ENCODE measurements at places on chromosomes 3 and 15.

DNA sequence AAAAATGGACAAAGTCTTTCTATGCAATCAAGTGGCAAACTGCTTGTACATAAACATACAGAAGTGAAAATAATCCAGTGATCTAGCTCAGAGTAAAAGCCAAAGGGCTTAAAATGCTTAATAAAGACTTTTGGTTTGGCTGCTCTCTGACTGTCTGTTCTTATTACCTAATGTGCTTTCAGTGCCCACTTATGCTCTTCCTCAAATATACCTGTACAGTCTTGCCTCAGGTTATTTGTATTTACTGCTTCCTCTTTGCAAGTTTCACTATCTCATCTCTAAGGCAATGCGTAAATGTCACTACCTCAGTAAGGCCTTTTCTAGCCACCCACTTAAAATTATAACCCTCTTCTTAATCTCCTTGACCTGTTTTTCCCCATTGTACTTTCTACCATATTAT, 171.8 kb downstream of the EPHA6 start:
- DNase-seq = no peak

- no peak for DNase-seq
Measured at GRCh38 chr15:67072958-67073357, 7.6 kb downstream of the SMAD3 start.

- DNase-seq = no peak
Measured at GRCh38 chr3:50936389-50936788, 261.7 kb downstream of the DOCK3 start.

DNA sequence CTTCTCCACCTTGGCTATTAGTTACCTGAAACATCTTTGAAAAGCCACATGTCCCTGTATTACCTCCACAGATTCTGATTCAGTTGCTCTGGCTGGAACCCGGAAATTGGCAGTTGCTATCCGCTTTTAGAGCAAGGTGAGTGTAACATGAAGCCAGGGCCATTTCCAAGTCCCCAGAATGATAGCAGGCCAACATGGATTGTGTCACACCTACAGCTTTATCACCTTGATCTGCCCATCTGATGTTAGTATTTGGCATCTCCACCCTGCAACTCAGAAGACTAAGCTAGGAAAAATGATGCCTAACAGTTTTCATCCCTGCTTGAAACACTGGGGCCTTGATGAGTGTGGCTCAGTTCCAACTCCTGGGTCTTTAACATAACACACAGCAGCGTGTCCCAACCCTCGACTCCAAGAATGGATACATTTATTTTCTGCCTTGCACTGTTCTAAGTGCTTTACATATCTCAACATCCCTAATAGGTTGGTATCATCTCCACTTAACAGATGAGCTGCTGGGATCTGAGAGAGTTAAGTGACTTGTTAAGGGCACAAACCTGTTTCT, 21.3 kb upstream of the NUDT16 start:
- no peak for DNase-seq

DNA sequence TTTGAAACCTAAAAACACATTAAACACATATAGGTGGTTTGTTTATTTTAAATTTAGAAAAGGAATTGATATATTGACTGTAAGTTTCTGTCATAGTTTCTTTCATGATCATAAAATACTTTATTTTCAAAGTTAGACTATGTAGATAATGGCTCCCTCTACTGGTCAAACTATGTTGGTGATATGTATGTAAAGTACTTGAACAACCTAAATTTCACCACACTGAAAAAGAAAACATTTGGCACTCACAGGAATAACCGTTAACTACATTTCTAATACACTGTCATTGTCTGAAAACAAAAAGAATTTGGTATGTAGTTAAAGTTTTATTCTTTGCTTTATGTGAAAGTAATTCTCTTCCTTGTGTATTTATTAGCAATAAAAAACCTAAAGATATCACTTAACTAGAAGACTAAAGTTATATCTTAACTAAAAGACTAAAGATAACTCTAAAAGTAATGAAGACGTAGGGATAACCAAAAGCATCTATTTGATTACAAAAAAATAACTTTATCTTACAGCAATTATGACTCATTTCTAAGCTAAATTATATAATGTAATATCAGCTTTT, 427.5 kb downstream of the VGLL3 start:
- no peak for DNase-seq

GRCh38 chr3:144763878-144764454, 792.3 kb downstream of the DIPK2A start:
- no peak for DNase-seq

GRCh38 chr3:157279237-157279636, 119.3 kb upstream of the CCNL1 start:
- no peak for DNase-seq

DNA sequence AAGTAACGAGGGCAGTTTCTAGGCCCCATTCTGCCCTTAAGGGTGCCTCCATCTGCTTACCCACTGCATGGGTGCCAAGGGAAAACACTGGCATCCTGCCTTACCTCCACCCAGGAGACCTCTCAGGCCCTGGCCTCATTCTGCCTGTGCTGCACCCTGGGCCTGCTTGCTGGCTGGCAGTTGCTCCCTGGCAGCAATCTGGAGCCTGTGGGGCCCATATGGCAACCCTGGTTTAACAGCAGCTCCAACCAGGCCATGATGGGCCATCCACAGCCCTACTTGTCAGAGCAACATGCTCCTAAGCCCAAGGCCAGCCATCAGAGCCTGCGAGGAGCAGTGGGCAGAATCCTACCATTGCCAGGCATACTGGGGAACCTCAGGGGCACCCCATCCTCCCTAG, 3.7 kb downstream of the C3orf18 start:
- no peak for DNase-seq

DNA sequence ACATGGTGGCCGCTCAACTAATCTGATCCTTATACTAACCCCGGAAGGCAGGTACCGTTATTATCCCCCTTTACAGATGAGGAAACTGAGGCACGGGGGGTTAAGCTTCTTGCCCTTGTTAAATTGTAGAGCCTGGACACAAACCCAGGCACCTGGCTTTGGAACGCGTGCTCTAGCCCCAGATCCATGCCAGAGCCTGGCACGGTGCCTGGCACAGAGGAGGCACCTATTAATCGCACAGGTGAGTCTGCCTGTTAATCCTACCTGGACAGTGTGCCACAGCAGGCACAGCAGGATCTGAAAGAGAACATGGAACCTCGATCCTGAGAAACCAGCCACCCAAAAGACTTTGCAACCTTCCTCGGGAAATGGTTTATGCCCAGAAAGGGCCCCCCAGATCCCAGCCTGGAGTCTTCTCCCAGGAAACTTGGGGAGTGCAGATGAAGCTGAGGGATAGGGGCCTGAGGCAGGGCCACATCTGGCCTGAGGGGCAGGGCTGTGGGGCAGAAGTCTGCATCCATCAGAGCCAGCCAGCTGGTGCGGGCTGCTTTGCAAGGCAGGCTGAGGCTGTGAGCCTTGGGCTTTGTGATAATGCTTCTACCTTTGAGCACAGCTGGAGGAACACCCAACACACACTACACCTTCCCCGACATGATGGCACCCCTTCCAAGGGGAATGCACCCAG, 55.3 kb upstream of the SLC6A1 start:
- no peak for DNase-seq

DNA sequence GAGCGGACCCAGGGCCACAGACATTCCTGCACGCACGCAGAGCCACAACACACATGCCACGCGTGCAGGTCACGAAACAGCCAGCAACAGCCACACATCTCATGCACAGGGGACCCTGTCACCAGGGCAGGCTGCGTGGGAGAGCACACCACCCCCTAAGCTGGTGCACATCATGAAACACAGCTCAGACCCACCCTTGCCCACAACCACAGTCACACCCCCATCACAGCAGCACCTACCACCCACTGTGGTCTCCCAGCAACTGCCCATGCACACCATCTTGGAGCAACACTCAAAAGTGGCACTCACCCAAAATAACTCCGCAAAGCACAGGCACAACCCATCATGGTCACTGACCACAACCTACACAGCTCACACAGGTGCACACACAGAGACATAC, 75.7 kb downstream of the OCA2 start:
- DNase-seq = no peak

- no peak for DNase-seq
Measured at GRCh38 chr3:24550588-24550987, 55.9 kb upstream of the THRB start.

GRCh38 chr15:31526916-31527690, 200.5 kb downstream of the KLF13 start:
- no peak for DNase-seq

DNA sequence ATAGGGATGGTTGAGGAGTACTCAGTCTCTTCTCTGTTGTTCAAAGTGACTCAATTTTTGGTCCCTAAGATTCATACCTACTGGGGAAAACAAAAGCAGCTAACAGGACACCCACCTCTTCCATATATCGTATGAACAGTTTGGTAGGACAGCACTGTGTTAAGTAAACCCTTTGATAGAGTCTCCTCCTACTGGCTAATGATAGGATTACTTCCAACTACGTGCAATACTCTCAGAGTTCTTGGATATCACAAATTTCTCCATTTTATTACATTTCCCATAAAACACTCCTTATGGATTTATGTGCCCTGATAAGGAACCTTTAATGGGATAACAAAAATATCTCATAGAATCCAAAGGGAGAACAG, 200.2 kb upstream of the GOLGA6L4 start:
- no peak for DNase-seq

DNA sequence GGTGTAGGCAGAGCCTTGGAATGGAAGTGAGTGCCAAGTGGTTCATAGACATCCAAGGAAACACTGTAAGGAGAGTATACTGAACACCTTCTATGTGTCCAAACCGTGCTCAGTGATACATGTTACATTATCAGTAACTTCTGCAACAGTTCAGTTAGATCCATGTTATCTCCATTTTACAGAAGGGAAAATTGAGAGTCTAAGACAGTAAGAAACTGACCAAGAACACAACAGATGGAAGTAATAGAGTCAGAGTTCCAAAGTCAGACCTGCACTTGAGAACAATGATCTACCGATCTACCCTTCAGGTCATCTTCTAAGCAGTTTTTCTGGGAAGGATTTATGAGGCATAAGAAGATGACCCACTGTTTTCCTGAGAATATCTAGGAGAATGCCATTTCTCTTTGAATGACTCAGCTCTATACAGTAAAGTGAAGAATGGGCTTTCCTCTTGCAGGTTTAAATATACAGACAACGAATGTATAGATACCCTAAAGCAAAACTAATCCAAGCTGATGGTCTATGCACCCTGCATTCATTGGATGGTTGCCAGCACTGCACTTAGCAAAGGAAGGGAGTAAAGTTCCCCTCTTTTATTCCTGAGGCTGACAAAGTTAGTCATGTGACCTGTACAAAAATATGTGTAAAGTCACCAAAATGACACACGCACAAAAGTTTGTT, 604.1 kb upstream of the MDFIC2 start:
- no peak for DNase-seq

- no peak for DNase-seq
Measured at GRCh38 chr3:168612671-168613070, 516.9 kb upstream of the GOLIM4 start.

DNA sequence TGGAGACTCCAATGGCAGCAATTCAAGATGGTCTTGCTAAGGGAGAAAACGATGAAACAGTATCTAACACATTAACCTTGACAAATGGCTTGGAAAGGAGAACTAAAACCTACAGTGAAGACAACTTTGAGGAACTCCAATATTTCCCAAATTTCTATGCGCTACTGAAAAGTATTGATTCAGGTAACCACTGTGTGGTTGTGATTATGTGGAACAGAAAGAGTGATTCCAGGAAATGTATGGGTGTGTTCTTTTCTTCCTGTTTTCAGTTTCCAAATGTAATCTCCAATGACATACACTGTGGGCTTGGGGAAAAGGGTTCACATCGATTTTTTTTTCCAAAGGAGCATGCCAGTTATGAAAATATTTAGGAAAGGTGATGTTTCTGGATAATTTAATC, 10.9 kb downstream of the SCG3 start:
- DNase-seq = no peak

DNA sequence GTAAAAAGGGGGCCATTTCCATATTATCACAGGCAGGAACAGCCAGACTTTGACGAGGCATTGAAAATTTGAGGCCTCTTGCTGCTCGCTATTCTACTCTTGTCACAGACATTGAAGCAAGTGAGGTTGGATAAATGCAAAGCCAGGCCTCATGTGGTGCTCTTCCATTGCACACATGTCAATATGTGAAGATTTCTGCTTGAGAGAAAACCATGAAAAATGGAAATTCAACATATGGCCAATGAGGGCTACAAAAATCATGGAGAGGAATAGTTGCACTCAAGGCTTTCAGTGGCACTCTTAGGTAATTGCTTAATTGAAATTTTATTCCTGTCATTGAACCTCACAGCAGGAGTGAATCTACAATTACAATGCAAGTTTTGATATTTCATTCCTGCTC, 185.6 kb upstream of the MBNL1 start:
- DNase-seq = no peak

GRCh38 chr3:28042095-28042635, 199.3 kb upstream of the CMC1 start:
- no peak for DNase-seq

DNA sequence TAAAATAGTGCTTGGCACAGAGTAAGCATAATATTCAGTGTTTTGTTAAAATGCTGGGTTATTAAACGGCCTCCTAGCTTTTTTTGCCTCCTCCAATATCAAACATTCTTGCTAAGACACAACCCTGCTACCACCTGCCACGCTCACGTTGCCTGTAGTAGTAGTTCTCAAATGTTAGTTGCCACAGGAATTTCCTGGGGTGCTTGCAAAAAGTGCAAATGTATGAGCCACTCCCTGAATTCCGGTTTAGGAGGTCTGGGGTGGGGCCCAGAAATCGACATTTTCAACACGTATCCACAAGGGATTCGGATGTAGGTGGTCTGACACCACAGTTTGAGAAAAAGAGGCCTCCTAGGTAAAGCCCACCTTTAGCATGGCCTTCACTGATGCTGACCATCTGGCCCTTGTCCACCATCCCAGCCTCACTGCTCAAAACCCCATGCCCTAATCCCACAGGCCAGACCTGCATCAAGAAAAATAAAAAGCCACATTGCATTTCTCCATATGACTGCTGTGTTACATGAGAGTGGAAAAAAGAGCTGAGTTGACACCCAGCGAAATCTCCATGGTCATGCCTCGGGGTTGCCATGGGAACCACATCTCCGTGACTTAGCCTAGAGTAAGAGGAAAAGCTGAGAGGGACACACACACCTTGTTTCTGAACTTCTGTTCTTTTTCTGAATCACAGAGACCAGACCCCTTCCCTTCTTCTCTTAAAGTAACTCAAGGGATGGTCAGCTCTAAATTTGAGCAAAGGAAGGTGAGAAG, 116.4 kb upstream of the HES1 start:
- DNase-seq = no peak

DNA sequence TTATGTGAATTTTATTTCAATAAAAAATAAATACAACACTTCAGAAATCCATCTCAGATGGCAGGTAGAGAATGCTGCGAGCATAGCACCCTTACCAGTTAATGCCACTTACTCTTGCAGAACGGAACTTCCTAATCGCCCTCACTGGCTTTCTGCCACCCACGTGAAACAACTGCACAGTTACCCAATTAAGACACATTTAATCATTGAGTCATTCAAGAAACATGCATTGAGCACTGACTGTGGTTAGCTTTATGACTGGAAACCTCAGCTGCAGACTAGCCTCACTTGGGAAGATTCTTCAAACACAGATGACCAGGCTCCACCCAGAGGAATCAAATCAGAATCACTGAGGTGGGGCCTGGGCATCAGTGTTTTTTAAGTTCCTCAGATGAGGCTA, 5.6 kb upstream of the MFGE8 start:
- no peak for DNase-seq
